ENCODE measurements at places on chromosomes 3 and 15. TPM values are rescaled to one million over a fixed set of nuclear protein-coding genes. Genes with fewer than 3 reads are reported as not detected.

GRCh38 chr3:35724106-35724505 lies 84.8 kb downstream of the ARPP21 start:
- no peak for DNase-seq

DNA sequence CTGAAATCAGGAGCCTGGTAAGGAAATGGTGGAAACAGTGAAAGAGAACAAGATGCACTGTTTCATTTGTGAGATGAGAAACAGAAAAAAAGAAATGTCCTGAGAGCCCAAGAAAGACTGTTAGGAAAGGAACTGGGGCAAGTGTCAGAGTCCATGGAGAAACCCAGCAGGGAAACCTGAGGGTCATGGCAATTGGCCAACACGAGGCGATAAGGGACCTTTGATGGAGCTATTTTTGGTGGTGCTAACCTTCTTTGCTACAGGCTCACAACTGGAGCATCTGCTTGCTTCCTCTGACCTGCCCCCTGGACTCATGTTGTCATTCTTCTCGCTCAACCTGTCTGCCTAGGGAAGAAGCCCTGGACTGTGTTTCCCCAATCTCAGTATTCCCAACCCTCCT lies 4.2 kb upstream of the TMEM41A start:
- no peak for DNase-seq

DNA sequence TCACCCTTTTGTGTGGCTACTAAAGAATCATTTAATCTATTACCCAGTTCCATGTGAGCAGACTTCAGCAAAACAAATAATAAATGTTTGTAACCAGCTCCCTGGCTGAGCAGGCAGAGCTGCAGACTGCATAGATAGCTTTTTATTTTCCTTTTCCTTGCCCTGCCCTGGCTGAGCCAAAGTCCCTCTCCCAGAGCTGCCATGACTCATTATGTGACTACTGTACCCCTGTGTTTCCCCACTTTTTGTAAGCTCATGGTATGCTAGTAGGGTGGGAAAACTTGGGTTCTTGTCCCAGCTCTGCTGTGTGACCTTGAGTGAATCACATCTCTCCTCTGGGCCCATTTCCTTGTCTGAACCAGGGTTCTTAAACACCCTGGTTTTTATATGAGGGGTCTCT lies 127.5 kb downstream of the CLSTN2 start:
- no peak for DNase-seq

DNA sequence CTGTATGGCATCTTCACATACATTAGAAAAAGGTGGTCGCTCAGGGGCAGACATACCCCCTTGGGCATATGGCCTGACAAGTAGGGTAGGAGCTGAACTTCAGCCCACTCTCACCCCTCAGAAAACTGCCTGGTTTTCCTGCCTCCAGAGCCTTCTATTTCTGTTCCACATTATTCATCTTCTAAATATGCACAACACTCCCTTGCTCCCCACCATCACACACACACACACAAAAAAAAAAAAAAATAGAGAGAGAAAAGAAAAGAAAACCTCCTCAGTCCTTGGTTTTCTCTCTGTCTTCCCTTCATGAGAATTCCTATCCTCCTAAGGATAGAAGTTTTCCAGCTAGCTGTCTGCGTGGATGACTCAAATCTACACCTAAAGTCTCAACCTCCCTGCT lies 5.6 kb upstream of the ROPN1 start:
- no peak for DNase-seq

GRCh38 chr3:94862703-94863102 lies 799.8 kb downstream of the NSUN3 start:
- DNase-seq = peak; percentile 1

DNA sequence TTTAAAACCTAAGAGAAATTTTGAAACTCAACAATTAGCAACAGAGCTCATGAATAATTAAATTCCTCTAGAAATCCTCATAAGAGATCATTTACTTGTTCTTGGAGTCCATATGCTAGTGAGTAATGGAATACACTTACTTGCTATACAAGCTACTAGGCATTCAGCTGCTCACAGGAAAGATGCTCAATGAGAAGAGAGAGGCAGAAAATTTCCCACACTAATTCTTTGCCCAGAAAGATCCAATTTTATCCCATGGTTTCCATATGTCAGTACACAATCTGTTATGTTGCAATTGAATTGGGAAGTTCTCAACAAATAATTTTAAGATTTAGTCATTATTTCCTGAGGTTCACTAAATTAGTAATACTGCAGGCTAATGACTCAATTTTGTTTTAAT lies 310.4 kb downstream of the RYR3 start:
- no peak for DNase-seq

- DNase-seq = peak; percentile 86
Measured at GRCh38 chr3:39383881-39384664, 903 bp downstream of the SLC25A38 start.

DNA sequence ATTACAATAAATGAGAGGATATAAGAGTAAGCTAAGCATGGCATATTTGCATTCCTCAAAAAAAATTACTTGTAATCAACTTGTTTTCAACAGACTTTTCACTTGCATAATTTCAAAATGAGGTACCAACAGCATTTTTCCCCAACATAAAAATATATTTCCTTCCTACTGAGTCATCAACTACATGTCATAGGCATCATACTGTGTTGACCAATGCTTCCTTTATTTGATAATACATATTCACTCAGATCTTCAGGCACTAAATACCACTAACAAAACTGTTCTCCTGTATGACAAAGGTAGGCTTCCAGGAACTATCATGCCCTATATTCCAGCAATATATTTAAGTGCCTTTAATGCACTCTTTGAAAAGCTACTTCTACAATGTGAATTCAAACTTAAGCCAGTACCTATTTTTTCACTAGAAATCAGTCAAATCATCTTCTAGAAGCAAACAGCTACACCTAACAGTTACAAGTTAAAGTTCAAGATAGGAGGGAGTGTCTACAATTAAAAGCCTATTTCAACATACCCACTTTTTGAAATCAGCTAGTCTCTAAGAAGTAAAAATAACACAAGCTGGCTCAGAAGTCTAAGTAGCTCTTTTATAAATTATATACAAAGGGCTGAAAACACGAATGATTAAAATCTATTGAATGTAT lies 11.3 kb downstream of the ADAM10 start:
- DNase-seq = peak; percentile 47

DNA sequence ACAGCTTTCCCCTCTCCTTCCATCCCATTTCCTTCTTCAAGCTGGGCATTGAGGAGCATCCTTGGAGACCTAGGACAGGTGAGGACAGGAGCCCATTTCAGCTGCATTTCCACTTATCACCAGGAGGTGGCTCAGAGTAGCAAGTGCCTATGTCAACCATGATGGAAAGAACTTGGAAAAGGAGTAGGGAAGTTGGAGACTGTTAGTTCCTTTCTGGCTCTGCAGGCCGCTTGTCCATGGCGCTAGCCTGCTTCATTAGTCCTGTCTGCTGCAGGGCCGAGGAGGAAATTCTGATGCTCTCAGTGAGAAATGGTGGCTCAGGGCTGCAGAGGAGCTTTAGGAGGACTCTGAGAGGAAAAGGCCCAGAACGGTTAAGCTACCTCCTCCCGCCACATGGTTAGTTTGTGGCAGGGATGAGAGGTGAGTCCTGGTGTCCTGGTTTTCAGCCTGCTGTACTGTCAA lies 7.0 kb upstream of the CD276 start:
- peak; percentile 84 for DNase-seq

- peak; percentile 73 for DNase-seq
Measured at GRCh38 chr15:65033659-65034269, 4.3 kb upstream of the MTFMT start.

DNA sequence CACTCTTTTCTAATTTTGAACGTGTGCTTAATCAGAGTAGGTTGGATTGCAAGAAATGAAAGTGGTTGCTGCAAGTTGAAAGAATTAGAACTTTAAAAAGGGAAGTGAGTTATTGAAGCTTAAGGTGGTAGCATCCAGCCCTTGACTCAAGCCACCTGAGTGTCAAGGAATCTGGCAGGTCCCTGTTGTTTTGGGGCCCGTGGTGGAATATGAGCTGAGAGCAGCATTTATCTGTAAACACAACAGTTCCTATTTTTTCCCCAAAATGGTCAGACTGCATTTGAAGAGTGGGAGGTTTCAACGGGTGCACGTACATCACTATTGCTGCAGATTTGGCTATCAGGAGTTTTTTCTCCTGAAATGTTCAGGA lies 1.7 kb downstream of the ITPR1 start:
- no peak for DNase-seq

DNA sequence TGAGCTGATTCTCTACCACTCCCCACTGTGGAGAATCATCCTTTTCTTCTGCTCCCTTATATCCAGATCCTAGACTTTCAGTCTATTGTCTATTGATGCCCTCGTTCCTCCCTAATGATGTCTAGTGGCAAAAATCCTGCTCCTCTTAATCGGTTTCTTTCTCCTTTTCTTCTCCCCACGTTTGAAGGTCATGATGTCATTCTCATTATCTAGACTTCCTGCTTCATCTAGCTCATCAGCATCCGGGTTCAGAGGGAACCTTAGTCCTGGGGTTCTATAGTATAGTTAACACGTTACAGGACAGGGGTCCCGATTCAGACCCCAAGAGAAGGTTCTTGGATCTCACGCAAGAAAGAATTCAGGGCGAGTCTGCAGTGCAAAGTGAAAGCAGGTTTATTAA lies 14.9 kb upstream of the ALDH1A2 start:
- no peak for DNase-seq

- DNase-seq = no peak
Measured at GRCh38 chr3:5213574-5213966, 26.1 kb downstream of the EDEM1 start.

Gene DTX3L
- total RNA-seq = 33.5 TPM

Gene MYH15
- 0.99 TPM for total RNA-seq
